A673 (cell line): ENCODE measurements at places on chromosomes 13 and 19. TPM values are rescaled to one million over a fixed set of nuclear protein-coding genes. Genes with fewer than 3 reads are reported as not detected.
A peak's percentile ranks its signal among the peaks of the same experiment; 100 is the strongest.

STARD13 gene
- 45.7 and 48.7 TPM in 2 replicates for total RNA-seq

WIZ gene
- 72.3 and 73.7 TPM in 2 replicates for total RNA-seq

DNA sequence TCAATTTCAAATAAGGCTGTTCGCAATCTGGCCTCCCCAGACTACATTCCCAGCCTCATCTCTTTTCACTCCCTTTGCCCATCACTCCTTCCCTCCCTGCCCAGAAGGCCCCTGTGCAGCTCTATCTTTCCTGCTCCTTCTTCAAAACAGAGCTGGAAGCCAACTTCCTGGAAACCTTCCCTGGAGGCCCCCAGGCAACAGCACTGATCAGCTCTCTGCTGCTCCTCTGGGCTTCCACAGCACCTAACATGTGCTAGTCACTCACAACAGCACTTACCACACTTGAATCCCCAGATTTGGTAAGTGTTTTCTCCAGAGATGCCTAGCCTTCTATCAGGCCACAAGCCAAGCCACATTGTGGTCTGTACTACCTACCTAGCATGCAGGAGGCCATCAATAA, 9.5 kb downstream of the SMAD9 start:
- DNase-seq, result no peak

DNA sequence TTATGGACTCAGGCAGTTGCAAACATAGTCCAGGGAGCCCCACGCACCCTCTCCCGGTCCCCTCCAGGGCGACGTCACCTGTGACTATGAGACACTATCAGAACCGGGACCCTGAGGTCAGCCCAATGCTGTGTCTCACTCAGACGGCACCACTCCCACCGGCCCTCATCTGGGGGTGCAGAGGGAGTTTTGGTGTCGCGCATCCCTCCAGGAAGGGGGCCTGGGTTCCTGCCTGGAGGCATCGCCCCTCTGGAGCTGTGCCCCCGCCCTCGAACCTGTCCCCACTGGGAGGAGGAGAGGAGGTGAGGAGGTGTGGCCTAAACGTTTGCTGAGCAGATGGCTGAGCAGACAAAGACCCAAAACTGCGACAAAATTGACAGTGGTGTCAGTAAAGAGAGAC, 51.2 kb downstream of the GADD45B start:
- no peak for DNase-seq

LRRC4B gene
- 23.1 and 24.9 TPM in 2 replicates for total RNA-seq

- DNase-seq, result no peak
Measured at GRCh38 chr13:109955598-109955997, 169.2 kb upstream of the IRS2 start.

SYT5 gene
- 0.28 TPM in 1 of 2 replicates, not detected in the other for total RNA-seq

GRCh38 chr19:5936292-5936592, 22.2 kb downstream of the CAPS start:
- DNase-seq, result no peak

GRCh38 chr13:101979825-101980224, 422.0 kb downstream of the FGF14 start:
- DNase-seq, result peak; percentile 56

RPS19 gene
- 2,479 and 2,559 TPM in 2 replicates for total RNA-seq

DNA sequence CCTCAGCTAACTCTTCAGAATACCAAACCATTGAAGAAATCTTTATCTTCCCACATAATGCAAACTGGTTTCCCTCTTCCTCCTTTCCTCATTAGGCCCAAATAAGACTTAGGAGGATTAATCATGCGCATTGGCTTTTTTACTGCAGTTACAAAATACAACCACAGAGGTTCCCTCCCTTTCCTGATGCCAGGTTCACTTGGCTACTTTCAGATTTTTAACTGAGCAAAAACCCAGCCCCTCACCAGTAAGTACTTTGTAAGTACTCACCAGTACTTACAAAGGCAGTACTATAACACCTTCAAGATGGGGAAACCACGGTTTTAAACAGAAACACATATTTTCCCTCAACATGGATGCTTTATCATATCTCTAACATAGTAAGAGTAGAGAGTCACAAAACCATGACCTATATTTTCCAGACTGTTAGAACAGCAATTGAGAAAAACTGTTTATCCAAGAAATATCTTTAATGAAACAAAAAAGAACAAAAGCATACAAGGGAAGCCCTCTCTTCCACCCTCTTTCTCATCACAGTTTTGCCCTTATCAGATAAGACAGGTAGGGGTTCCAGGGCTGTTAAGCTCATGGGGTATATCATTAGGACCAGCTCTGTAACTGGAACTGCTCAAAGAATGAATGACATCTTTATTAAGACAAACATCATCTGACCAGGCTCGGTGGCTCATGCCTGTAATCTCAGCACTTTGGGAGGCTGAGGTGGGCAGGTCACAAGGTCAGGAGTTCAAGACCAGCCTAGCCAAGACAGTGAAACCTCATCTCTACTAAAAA, 12.7 kb downstream of the FOXO1 start:
- peak; percentile 49 for DNase-seq

DNA sequence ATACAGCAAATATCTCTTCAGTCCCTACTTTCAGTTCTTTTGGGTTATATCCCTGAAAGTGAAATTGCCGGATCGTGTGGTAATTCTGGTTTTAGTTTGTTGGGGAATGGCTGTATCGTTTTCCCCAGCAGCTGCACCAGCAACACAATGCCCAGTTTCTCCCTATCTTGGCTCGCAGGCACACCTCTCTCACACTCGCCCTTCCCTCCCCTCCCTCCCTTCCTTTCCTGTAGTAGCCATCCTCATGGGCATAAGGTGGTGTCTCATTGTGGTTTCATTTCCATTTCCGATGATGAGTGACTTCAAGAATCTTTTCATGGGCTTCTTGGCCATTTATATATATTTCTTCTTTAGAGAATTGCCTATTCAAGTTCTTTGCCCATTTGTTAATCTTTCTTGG, 8.6 kb upstream of the GPR18 start:
- no peak for DNase-seq

- no peak for DNase-seq
Measured at GRCh38 chr19:49954933-49955332, 6.0 kb downstream of the SIGLEC11 start.

- DNase-seq, result no peak
Measured at GRCh38 chr13:89227356-89227755, 1556.2 kb downstream of the SLITRK5 start.

- no peak for DNase-seq
Measured at GRCh38 chr19:37986048-37986750, 79.2 kb downstream of the SIPA1L3 start.

- DNase-seq, result no peak
Measured at GRCh38 chr13:86309881-86310280, 510.7 kb upstream of the SLITRK6 start.

- DNase-seq, result peak; percentile 91
Measured at GRCh38 chr13:45119991-45120864, at the start of gene GTF2F2. Gene GTF2F2 (plus strand): TSS chr13:45120510. CDS start chr13:45120656, 146 bp downstream.

- peak; percentile 77 for DNase-seq
Measured at GRCh38 chr19:30692879-30693503, 320.8 kb downstream of the ZNF536 start.

GRCh38 chr13:90968166-90968904, 379.2 kb upstream of the MIR17HG start:
- peak; percentile 41 for DNase-seq

ZNF787 gene
- 48.6 and 51.0 TPM in 2 replicates for total RNA-seq

- DNase-seq, result no peak
Measured at GRCh38 chr19:51542699-51543098, 11.2 kb upstream of the SIGLEC6 start.

NTF4 gene
- total RNA-seq, result not detected in 2 replicates

- no peak for DNase-seq
Measured at GRCh38 chr19:3375221-3376090, 9.1 kb downstream of the NFIC start.

ZNF700 gene
- 10.9 and 11.0 TPM in 2 replicates for total RNA-seq

GRCh38 chr19:14146789-14147216, 10.4 kb upstream of the ASF1B start:
- peak; percentile 76 for DNase-seq

DNA sequence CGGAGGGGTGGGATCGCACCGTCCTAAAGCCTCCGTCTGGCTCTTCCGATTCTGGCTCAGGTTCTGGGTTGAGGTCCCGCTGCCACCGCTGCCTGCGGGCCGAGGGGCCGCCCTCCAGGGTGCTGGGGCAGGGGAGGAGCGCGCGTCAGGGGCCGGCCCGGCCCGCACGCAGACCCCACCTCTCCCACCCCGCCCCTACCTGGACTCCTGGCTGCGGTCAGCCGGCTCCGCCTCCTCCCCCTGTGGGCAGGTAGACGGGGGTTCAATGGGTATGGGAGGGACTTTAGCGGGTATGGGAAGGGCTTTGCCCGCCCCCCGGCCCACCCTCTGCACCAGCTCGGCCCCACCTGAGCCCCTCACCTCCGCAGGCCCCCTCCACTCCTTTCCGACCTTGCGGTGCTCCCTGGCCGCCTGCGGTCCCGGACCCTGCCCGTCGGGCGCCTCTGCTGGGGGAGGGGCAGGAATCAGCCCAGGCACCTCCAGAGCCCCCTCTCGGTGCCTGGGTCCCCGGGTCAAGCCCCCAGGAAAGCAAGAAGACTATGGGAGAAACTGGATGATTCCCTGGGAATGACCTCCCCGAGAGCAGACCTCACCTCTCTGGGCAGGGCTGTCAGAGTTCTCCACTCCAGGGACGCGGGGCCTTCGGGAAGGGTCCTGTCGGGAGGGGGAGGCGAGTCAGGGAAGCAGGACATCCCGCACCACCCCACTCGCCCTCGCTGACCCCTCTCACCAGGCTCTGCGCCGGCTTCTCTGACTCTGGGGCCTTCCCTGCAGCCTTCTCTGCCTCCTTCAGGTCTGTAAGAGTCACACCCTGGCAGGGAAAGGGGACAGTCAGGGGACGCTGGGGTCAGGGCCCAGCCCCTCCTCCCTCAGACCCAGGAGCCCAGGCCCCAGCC, 17.0 kb downstream of the EPS8L1 start:
- no peak for DNase-seq

- no peak for DNase-seq
Measured at GRCh38 chr13:50140581-50141374, 125.5 kb downstream of the KCNRG start.

LATS2 gene
- 13.1 and 14.2 TPM in 2 replicates for total RNA-seq

DNA sequence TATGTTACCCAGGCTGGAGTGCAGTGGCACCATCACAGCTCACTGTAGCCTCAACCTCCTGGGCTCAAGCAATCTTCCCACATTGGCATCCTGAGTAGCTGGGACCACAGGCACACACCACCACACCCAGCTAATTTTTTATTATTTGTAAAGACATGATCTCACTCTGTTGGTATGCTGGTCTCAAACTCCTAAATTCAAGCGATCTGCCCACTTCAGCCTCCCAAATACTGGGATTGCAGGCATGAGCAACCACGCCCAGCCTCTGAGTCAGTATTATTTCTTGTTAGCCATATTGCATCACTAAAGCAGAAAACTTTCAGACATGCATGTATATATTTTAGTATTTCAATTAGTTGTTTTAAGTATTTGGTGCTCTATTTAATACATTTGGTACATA, 376.4 kb downstream of the GPC6 start:
- peak; percentile 53 for DNase-seq

ZNF567 gene
- 9.6 and 9.9 TPM in 2 replicates for total RNA-seq

GRCh38 chr19:54451331-54451871, 2.4 kb downstream of the LENG8 start:
- DNase-seq, result no peak

PNMA8A gene
- 12.8 and 15.9 TPM in 2 replicates for total RNA-seq

FBXO17 gene
- 26.0 and 29.9 TPM in 2 replicates for total RNA-seq

- no peak for DNase-seq
Measured at GRCh38 chr19:54062643-54063042, 1.1 kb downstream of the VSTM1 start.

DNA sequence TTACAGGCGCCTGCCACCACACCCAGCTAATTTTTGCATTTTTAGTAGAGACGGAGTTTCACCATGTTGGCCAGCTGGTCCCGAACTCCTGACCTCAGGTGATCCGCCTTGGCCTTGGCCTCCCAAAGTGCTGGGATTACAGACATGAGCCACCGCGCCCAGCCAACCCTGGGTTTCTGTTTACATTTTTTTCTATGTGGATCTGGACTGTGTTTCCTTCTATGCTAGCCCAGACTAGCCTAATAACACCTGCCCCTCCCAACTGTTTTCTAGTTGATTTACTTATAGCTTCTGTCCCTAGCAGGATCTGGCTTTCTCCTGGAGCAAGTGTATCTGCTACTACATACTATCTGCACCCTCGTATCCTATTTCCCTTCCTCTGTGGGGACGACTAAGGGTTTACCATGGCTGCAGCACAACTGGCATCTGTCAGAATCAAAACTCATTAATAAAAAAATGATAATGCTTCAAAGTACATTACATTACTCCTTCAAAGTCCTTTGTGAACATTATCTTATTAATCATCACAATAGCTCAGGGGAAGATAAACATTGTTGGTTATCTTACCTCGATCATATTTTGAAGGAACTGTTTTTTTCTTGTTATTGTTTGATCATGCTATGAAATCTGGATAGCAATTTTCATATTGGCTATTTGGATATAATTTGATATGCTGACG, 228.3 kb downstream of the KLF5 start:
- DNase-seq, result no peak

SPRED3 gene
- total RNA-seq, result 6.2 and 6.8 TPM in 2 replicates

- no peak for DNase-seq
Measured at GRCh38 chr13:32300920-32301319, 14.2 kb downstream of the ZAR1L start.

GRCh38 chr13:39603424-39603947, 493 bp upstream of the LHFPL6 start:
- DNase-seq, result peak; percentile 45

GRCh38 chr19:40640744-40641143, 39.6 kb downstream of the LTBP4 start:
- no peak for DNase-seq

CHERP gene
- 86.4 and 98.4 TPM in 2 replicates for total RNA-seq

GRCh38 chr19:31286491-31286890, 62.7 kb downstream of the TSHZ3 start:
- DNase-seq, result no peak

DNA sequence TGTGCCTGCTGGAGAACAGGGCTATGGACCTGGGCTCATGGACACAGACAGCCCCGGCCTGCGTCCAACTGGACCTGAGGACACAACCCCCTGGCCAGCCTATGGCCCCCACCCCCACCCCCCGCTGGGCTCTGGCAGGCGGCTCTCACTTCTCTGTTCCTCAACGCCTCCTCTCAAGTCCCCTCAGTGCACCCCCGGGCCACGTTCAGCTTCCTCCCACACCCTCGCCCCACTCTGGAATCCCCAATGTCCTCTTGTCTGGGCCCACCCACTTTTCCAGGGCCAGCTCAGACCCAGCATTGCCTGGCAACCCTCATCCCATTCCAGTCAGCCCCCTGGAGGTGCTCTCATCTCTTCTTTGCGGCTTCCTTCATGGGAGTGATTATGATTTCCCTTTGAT, 130.2 kb upstream of the SPACA7 start:
- DNase-seq, result no peak

- peak; percentile 44 for DNase-seq
Measured at GRCh38 chr19:12194827-12195731, 32.2 kb downstream of the ZNF136 start.

DIAPH3 gene
- total RNA-seq, result 62.3 and 65.7 TPM in 2 replicates

- no peak for DNase-seq
Measured at GRCh38 chr13:113430378-113431110, 22.7 kb downstream of the ADPRHL1 start.
